ENCODE measurements at places on chromosomes 1 and 21. TPM values are rescaled to one million over a fixed set of nuclear protein-coding genes. Genes with fewer than 3 reads are reported as not detected.

Gene FRRS1
- total RNA-seq = 2.1 TPM

Gene UTS2
- total RNA-seq = not detected

Gene RAB42
- 0.81 TPM for total RNA-seq

Gene PHC2
- 70.7 TPM for total RNA-seq

Gene GPR37L1
- not detected for total RNA-seq
